ENCODE measurements at places on chromosomes 5 and 9.
A peak's percentile ranks its signal among the peaks of the same experiment; 100 is the strongest.

DNA sequence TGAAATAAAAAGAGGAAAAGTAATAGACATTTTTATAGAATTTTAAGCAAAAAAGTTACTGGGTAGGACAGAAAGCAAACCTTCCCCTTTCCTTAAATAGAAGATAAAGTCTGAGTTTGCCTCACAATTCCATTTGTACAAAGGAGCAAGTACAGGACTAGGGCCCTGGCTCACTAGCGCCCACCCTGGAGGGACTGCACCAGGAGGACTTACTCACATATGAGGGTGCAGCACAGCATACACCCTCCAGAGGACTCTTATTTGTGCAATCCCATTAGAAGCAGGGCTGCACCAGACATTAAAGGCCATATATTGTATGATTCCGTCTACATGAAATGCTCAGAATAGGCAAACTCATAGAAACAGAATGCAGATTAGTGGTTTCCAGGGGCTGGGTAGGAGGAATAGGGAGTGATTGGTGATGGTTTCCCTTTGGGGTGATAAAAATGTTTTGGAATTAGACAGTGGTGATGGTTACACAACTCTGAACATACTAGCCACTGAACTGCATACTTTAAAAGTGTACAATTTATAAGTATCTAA is 4.5 kb downstream of the REEP5 start:
- DNase-seq, result no peak

DNA sequence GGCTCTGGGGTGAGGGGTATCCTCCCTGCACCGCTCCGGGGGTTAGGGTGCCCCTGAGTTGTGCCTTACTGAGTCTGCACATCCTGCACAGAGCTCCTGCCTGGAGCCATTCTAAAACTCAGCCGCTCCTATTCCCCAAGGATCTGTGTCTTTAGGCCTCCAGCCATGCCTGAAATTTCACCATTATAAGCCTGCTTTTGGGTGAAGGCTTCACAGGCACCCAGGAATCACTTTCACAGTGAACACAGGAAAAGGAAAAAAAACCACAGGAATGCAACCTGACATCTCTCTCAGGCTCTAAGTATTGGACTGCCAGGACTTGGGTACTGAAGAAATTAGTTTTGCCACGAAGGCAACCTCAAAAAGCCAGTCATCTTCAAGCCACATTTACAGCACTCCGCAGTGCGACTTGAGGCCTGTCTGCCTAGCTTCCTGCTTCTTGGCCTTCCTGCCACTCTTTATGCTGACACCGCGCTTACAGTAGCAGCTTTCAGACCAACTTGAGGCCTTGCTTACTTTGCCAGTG is 30.9 kb downstream of the GALNT10 start:
- DNase-seq, result peak; percentile 32

DNA sequence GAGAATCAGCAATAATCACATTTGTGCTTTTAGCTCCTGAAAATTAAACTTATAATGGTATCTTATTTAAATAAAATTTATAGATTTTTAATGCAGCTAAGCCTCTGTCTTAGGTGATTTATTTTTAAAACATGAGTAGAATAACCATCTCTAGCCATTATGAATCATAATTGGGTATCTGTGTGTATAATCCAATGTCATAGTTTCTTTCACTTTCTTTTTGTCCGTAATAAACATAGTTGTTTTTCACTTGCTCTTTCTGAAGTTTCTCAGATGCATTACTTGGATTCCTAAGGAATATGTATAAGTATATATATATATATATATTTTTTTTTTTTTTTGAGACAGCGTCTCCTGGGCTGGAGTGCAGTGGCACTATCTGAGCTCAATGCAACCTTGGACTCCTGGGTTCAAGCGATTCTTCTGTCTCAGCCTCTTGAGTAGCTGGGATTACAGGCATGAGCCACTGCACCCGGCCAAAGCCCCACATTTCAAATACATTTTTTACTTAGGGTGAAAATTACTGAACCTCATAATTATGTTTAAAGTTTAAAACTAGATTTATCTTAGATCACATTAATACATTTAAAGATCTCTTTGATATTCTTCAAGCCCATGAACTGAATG is 377.1 kb downstream of the PRDM9 start:
- no peak for DNase-seq

GRCh38 chr9:29556746-29557145 is 1983.5 kb upstream of the C9orf72 start:
- no peak for DNase-seq

GRCh38 chr9:114348261-114348905 is 18.7 kb downstream of the ORM2 start:
- no peak for DNase-seq

DNA sequence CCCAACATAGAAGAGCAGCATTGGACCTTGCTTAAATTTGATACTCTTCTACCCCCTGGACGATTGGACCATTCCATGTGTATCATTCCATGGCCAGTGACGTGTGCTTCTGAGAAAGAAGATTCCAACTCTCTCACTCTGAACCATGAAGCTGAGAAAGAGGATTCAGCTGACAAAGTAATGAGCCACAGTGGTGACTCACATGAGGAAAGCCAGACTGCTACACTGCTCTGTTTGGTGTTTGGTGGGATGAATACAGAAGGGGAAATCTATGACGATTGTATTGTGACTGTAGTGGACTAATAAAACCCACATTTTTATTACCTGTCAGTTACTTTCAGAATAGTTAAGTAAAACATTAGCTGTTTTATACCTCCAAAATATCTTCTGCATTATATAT is 7.5 kb downstream of the HSPA5 start:
- DNase-seq, result no peak

DNA sequence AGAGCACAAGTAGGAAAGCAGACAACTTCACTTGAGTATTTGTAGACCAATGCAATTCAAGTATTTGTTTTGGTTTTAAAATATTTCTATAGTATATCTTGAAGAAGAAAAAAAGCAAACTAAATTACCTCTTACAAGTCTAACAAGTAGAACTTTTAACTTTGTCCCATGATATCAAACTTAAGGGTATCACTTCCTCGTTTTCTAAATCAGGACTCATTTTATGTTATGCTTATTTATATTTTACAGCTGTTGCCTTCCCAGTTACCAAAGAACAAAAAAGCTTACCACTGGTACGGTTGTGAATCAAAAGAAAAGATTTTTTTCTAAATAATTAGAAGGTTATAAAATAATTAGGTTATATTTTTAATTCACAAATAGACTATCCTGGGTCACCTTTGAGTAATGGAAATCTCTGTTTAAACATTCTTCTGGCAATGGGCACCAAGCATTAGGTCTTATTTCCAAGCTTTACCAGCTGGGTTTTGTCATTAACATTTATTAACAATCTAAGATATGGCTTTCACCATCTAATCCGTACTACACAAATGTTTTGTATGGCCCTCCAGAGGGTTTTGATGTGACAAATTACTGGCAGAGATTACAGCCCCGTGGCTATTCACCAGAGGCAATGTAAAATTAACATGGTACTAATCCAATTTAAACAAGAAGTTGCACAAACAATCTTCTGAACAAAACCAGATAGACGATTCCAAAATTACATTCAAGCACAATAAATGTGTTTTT is 63.6 kb downstream of the CEP120 start:
- DNase-seq, result no peak

DNA sequence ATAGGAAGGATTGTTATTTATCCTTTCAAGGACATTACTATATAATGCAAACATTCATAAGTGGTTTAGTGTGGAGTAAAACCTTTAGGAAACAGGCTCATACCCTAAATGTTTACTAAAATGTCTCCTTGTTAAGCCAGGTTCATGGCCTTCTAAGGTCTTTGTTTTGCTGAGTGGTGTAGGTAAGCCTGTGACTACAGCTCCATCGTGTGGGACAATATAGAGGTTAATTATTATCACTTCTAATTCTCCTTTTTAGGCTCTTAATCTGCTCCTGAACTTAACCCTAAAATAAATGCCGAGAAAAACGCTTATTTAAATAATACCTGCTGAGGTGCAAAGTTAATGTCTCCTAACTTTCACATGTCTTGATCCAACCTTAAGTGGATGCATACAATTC is 43.8 kb downstream of the SPINK5 start:
- no peak for DNase-seq

GRCh38 chr5:194102-194501 is 2.8 kb downstream of the LRRC14B start:
- DNase-seq, result no peak

- DNase-seq, result no peak
Measured at GRCh38 chr5:147590096-147590495, 80.2 kb upstream of the DPYSL3 start.

DNA sequence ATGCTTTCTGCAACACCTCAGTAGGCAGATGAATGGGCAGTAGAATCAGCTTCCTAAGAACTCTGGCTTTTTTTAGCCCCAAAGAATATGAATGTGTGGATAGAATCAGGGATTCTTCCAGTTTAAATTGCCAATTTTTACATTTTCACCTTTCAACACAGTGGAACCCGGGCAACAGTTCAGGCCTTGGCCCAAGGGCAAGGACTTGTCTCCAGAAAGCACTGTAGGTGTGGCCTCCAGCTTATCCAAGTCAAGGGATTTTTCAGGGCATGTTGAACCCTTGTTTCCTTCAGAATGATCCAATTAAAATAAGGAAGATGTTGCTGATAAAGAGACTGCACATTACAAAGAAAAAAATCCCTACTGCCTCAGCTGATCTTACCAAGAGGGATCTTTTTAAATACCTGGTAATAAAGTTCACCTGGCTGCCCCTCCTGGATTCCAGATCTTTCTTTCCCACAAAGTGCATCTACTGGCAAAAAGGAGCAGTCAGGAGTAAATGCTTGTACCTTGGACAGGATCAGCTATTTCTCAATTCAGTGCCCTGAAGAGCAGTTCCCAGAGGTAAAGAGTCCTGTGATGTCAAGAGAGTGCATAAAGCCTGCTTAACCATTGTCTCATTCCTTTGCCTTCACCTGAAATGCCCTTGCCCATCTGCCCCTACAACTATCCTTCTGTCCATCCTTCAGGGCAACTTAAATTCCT is 80.1 kb upstream of the PLPP6 start:
- DNase-seq, result no peak

DNA sequence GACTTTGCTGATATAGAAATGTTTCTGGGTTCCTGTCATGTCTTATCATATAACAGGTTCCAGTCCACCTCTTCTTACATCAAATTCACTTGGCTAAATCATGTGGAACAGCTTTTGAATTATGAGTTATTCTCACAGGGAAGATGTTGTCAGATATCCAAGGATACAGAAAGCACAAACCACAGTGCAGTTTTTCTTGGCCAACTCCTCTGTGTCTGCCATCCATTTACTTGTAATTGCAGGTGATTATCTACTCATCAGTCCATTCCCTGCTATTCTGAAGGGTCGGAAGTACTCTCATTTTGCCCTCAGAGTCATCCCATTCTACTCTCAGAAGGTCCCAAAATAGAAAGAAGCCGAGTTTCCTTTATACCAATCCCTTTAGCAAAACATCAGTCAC is 10.0 kb downstream of the MARCHF11 start:
- DNase-seq, result no peak

- peak; percentile 92 for DNase-seq
Measured at GRCh38 chr9:137445275-137445807, 4.2 kb upstream of the ENTPD8 start.

GRCh38 chr9:34568774-34569173 is 20.8 kb downstream of the CNTFR start:
- DNase-seq, result no peak

DNA sequence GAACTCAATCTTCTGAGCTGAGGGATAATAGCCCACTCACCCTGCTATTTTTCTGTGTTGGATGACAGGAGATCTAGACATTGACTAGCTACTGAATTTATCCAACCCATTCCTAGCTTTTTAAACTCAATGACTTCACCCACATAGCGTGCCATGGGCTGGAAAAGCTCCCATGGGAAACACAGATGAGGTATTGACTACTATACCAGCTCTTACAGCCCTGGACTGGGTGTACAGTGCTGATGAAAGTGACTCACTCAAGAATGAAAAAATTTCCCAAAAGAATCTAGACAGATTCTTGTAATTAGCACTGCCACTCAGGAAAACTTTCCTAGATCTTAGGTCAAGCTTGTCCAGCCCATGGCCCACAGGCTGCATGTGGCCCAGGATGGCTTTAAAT is 72.7 kb upstream of the NREP start:
- DNase-seq, result no peak

GRCh38 chr9:89781838-89782540 is 177.2 kb downstream of the GADD45G start:
- no peak for DNase-seq

GRCh38 chr9:9949368-9949767 is 663.4 kb downstream of the PTPRD start:
- DNase-seq, result no peak

DNA sequence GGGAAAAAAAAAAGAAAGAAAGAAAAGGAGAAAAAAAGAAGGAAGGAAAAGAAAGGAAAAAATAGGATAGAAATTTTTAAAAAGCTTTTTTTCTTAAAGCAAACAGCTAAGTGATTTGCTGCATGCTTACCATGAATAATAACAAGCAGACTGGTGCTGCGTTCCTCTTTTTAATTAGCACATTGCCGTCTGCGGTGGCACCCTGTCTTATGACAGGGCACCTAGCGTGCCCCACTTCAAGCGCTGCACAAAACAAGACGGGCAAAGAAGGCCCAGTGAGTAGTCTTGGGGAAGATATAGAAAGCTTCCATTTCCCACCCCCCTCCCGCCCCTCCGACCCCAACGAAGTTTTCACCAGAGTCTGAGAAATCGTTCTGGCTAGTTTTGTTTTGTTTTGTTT is 513.9 kb downstream of the ZNF608 start:
- no peak for DNase-seq

GRCh38 chr5:130024006-130024405 is 119.7 kb downstream of the CHSY3 start:
- DNase-seq, result no peak

- DNase-seq, result no peak
Measured at GRCh38 chr9:19785230-19785629, 3.6 kb downstream of the SLC24A2 start.

- no peak for DNase-seq
Measured at GRCh38 chr5:68037546-68037945, 178.0 kb upstream of the PIK3R1 start.

GRCh38 chr9:81841333-81841732 is 86.9 kb upstream of the SPATA31D4 start:
- no peak for DNase-seq

- DNase-seq, result no peak
Measured at GRCh38 chr5:108523360-108523759, 141.5 kb upstream of the FBXL17 start.

- DNase-seq, result no peak
Measured at GRCh38 chr5:77423022-77423750, 68.9 kb downstream of the WDR41 start.

- DNase-seq, result no peak
Measured at GRCh38 chr9:83633255-83633654, 10.3 kb downstream of the IDNK start.

- no peak for DNase-seq
Measured at GRCh38 chr9:113985968-113986585, 92.0 kb downstream of the AMBP start.

DNA sequence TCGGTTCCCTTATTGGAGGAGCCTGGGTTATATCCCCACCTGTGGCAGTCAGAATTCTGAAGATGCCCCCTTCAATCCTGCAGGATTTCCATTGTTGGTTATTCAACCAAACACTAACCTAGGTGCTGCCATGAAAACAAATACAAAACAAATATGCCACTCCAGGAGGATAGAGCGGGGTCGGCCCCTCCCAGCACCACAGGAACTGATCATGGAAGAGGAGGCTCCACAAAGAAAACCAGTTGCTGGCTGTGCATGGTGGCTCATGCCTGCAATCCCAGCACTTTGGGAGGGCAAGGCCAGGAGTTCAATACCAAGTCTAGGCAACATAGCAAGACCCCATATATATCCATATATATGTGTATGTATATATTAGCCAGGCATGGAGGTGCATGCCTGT is 13.2 kb upstream of the ADGRD2 start:
- DNase-seq, result no peak
